ENCODE measurements at places on chromosomes 2 and 18.

GRCh38 chr18:5955861-5956260 is 60.5 kb upstream of the TMEM200C start:
- no peak for DNase-seq

GRCh38 chr2:106159866-106160785 is 34.0 kb downstream of the UXS1 start:
- DNase-seq: no peak

- no peak for DNase-seq
Observed at GRCh38 chr18:22503803-22504202, 86.1 kb upstream of the CTAGE1 start.

DNA sequence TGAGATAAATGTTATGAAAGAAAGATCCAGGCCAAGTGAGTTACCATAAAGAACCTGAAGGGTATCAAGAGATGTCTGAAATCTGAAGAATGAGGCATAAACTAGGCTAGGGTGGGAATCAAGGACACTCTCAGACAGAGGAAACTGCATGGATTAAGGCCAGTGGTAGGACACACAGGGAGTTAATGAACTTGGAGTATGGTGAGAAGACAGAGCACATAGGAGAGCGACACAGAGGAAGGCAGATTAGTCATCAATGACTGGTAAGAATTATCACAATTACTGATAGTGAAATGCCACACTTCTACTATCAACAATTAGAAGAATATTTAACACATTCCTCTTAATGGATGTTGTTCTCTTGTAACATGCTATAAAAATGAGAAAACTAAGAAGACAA is 76.9 kb downstream of the TTC21B start:
- no peak for DNase-seq

- no peak for DNase-seq
Observed at GRCh38 chr2:26811791-26812694, 26.2 kb downstream of the CENPA start.

DNA sequence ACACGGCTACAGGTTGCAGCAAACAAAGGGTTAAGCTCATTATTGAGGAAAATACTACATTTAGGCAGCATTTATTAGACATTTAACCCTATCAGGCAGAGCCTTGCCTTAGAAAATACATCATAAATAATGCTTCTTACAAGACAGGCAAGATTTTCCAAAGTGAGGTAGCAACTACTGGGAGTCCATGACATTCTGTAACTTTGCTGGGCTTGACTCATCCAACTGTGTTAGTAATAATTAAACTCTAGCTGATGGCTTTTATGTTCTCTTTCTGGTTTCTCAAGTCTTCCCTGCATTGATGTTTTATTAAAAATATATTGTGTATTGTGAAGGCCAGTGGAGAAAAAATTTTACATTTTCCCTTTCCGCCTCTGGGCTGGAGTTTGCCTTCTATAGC is 291.3 kb downstream of the AFF3 start:
- no peak for DNase-seq

GRCh38 chr2:173934895-173935294 is 30.3 kb downstream of the SP3 start:
- no peak for DNase-seq

Measured in NK-92 treated with Interleukin-12 subunit alpha and Interleukin-12 subunit beta, amount 100 ng/mL, for 24 hours (cell line).